ENCODE measurements at places on chromosomes 16 and 17.

GRCh38 chr17:12287953-12288352, 267.3 kb downstream of the MAP2K4 start:
- DNase-seq, result no peak

- DNase-seq, result no peak
Observed at GRCh38 chr16:69906838-69907401, 44.2 kb upstream of the CLEC18A start.

- DNase-seq, result no peak
Observed at GRCh38 chr17:30524847-30525246, 47.6 kb downstream of the GOSR1 start.

DNA sequence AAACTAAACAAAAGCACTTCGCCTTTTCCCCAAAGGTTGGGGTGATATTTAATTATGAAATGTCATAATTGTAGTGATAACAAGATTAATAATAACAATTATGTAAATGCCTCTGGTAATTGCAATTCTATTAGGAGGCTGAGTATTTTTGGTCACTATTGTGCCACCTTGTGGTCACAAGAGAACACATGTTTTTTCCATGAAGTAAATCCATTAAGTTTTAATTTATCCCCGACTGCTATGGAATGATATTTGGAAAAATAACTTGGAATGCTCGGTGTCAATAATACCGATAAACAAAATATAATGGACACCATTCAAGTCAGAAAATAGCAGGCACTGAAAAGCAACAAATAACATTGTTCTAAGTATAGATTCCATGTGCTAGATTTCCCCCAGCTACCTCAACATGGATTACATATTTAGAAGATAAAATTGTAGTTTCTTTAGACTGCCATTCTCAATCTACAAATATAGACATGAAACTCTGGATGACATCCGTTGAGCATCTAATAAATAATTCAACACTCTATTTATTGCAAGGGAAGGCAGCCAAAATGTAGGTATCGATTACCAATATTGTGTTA, 25.0 kb upstream of the KCNJ2 start:
- DNase-seq, result no peak

- DNase-seq, result no peak
Observed at GRCh38 chr17:79871131-79871530, 31.9 kb upstream of the CBX4 start.

Data from globus pallidus (tissue), 1 donor.